IMR-90 (cell line): ENCODE measurements at places on chromosomes 3 and 15. TPM values are rescaled to one million over a fixed set of nuclear protein-coding genes. Genes with fewer than 3 reads are reported as not detected.

- peak; percentile 84 for DNase-seq
Observed at GRCh38 chr3:11764931-11765363, 81.7 kb downstream of the TAMM41 start.

DNA sequence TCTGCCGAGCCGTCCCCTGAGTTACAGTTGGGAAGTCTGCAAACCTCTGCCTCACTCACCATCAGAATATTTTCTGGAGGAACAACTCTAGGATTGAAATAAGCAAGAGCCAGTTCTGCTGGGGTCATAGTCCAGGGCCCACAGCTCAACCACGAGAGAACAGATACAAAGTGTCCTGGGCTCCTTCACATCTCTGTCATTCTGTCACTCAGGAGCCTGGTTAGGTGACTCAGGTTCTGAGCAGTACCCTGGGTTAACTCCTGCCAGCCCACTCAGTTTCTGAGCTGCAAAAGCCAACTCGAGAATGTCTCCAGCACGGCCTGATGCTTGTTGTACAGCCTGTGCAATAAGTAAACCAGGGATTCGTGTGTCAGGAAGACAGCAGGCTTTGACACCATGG is 155.7 kb downstream of the SLCO3A1 start:
- DNase-seq: no peak

DNA sequence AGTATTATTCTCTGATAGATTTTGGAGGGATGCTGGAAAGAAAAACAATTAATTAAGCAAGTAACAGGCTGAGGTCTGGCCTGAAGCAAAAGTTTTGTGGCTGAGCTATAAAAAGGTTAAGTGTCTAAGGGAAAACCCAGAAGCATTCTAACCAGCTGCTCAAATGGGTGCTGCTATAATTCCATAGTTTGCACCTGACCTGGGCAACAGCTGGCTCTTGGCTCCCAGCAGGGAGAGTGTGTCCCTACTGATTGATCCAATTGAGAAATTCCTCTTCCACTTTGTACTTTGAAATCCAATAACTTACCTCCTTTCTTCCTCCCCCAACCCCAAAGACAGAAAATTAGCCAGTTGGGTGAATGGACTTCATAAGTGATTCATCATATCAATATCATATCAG is 27.7 kb upstream of the SMAD3 start:
- no peak for DNase-seq

GRCh38 chr3:38488949-38489348 is 7.2 kb upstream of the EXOG start:
- DNase-seq: no peak

DNA sequence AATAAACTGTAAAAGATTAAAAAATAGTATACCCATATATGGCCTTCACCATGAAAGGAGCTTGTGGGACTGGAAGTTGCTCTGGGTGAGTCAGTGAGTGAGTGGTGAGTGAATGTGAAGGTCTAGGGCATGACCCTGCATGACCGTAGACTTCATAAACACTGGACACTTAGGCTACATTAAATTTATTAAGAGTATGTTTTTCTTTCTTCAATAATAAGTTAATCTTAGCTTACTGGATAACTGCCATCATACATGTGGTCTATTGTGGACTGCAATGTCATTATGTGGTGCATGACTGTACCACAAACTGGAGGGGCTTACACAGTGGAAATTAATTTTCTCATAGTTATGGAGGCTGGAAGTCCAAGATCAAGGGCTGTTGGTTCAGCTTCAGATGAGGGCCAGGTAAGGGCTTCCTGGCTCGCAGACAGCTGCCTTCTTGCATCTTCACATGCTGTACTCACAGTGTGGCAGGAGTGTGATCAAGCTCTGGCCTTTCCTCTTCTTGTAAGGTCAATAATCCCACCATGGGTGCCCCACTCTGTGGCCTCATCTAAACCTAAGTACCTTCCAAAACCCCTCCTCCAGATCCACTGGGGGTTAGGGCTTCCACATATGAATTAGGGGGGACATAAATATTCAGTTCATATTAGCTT is 40.8 kb upstream of the PRR23E start:
- DNase-seq: peak; percentile 6

DNA sequence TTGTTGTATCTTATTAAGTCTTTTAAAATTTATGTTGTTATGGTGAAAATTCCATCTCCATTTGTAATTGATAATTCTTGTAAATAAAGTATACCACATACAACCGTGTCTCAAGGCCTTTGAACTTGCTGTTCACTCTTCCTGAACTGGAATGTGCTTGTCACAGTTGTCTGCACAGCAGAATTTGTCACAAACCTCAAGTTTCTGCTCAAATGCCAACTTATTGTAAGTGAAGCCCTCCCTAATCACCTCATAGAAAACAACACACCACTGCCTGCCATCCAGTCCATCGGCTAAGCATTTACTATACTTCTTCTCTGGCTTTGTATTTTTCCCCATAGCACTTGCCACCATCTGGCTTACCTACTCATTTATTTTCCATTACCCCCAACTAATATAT is 192.3 kb downstream of the THRB start:
- no peak for DNase-seq

GRCh38 chr3:23748398-23749110 is 57.2 kb upstream of the UBE2E1 start:
- DNase-seq: peak; percentile 89

GRCh38 chr3:122403489-122403888 is 12.4 kb downstream of the WDR5B start:
- peak; percentile 61 for DNase-seq

GRCh38 chr15:98387866-98388265 is 260.5 kb upstream of the IGF1R start:
- no peak for DNase-seq

DNA sequence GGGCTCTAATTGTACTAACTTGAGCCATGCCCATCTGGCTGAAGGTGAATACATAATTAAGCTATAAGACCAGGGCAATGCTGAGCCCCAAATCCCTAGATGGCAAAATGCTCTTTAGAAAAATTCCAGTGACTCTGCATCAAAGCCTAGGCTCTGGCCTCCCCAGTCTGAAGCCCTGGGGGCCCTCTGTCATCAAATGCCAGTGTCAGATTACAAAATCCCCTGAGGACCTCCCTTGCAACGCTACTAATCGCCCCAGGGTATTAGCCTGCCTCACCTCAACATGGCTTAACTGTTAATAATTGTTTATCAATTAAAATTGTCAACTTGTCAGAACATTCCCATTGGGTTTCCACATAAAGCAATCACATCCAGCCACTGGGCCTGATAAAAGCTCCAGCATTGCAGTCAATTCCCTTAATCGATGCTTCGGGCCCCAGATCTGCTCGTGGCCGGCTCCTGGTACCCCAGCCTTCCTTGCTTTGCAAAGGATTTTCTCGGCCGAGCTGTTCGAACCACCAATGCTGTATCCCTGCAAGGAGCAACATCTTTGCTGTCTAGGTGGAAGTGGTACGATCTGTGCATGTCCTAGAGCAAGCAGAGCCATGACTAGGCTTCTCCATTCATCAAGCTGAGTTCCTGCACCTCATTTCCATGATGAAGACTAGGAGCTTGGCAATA is 151.7 kb downstream of the MEGF11 start:
- no peak for DNase-seq

GRCh38 chr3:42085641-42086376 is 5.3 kb upstream of the TRAK1 start:
- DNase-seq: no peak

DNA sequence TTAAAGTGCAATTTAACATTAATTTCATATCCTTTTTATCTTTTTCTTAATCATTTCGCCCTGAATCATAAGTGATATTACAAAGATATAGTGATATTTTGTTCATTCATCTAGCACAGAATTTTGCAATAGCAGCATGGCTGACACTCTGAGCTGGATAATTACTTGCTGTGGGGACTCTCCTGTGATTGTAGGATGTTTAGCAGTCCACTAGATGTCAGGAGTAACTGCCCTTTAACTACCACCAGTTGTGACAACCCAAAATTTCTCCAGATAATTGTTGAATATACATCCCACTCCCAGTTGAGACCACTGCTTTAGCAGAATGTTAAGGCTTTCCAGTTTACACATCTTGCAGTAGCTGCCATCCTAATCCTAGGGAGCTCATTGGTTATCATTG is 196.8 kb upstream of the MBNL1 start:
- DNase-seq: peak; percentile 70

GRCh38 chr15:56175788-56176187 is 67.9 kb downstream of the RFX7 start:
- no peak for DNase-seq

DNA sequence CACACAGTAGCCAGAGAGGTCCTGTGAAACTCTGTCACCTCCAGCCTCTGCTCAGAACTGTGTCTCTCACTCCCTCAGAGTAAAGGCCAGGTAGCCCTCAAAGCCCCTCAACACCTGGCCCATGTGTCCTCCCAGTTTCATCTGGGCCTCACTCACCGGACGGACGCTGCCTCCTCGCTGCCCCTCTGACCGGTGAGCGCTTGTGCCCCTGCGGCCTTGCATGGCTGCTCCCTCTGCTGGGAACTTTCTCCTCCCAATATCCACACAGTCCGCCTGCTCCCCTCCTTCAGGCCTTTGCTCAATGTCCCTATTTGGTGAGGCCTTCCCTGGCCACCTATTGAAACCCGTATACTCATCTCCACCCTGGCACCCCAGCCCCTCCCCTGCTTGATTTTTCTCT is 36.8 kb upstream of the TRH start:
- DNase-seq: no peak

DNA sequence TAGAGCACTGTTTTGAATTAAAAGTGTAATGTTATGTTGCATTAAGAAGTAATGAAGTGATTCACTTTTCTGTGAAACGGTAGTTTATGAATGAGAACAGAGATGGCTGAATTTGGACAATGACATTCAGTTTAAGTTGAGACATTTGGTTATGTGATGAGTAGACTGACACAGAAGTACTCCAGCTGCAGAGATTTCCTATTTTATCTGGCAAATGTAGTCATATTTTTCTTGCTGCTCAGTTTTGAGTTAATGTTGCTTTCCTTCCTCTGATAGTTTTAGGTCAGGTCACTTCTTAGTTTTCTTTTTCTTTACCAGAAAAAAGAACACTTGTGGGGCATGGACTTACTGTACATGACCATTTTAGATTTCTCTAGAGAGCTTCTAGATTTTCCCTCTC is 51.2 kb downstream of the ASB7 start:
- no peak for DNase-seq

GRCh38 chr3:149536429-149536828 is 61.9 kb downstream of the TM4SF4 start:
- no peak for DNase-seq

DNA sequence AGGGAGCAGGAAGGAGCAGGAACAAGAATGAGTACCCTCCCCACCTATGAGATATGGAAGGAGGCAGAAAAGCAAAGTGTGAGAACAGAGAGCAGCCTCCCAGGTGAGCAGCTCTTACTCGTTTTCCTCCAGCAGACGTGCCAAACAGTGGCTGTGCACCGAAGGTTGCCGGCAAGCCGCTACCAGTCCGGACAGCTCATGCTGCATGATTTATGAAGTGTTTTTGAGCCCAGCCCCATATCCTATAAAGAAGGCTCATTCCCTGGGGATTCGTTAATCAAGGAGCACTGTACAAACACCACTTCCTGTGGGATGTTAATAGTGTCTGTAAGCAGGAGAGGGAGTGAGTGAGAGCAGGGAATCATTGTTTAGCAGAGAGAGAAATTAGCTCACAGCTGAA is 118.3 kb upstream of the FOXB1 start:
- DNase-seq: no peak

GRCh38 chr3:150050510-150050909 is 79.8 kb upstream of the PFN2 start:
- no peak for DNase-seq

DNA sequence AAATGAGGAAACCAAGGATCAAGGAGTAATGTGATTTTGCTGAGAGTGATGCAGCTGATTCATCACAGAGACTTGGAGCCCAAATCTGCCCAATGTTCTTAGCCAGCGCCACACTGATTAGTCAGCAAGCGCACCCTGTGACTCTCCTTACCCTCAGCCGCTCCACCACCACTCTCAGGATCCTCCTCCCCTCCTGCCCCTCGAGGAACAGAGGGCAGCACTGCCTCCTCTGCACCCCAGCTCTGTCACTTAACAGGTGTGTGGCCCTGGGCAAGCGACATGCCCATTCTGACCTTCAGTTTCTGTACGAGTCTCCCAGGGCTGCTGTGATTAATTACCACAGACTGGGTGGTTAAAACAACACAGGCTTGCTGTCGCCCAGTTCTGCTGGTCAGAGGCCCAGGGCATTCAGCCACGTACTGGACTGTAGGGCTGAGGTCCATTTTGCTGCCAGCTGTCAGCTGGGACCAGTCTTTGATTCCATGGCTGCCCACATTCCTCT is 36.1 kb upstream of the HRH1 start:
- DNase-seq: peak; percentile 70

GRCh38 chr15:100932676-100933348 is 13.7 kb downstream of the LRRK1 start:
- DNase-seq: no peak

GRCh38 chr3:112654979-112655378 is 14.0 kb upstream of the CCDC80 start:
- DNase-seq: no peak

DNA sequence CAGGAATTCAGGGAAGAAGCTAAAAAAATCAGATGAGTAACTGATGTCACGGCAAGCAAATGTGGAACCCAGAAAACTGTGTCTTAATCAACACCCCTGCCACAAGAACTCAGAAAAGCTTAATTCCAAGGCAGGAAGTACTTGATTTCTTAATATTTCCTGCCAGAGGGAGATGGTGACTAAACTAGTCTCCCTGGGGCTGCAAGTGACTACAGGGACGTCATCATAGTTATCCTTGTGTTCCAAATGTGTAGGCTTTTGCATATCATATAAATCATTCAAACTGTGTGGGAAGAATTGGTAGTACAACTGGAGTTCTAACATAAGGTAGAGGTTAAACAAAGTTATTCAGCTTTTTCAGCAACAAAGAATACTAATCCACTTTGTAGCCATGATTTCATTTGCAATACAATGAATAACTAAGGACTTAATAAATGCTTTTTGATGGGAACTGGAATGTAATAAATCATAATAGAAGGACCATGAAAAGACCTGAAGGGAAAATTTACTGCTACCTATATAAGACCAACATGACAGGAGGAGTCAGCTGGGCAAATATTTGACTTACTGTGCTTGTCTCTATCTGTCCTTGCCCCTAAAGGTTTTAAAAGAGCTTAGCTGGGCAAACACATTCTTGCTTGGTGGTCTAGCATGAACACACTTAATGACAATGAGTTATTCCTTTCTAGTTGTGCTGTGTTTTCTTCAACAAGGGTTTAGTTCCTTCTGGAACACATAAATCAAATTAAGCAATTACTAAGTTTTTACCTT is 76.0 kb upstream of the NECTIN3 start:
- DNase-seq: peak; percentile 74

GRCh38 chr3:50605901-50606326 is 5.7 kb downstream of the CISH start:
- no peak for DNase-seq

DNA sequence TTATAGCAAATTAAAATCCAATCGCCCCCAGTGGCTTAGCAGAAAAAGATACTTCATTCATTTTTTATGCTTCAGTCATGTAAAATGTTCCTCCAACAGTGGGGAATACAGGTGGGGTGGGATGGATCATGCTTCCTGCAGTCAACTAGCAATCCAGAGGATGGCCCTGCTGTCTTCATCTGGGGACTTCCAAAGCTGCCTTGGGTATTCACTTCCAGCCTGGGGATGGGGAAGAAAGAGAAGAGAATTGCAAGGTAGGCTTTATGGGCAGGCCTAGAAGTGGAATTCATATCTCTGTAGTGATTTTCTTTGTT is 354.8 kb upstream of the SLCO3A1 start:
- DNase-seq: no peak

Gene HDDC3
- 7.2 and 7.9 TPM in 2 replicates for total RNA-seq

Gene TRH
- not detected in 2 replicates for total RNA-seq

Gene FRMD5
- total RNA-seq: 5.4 and 5.6 TPM in 2 replicates

Gene CORO2B
- total RNA-seq: 9.3 and 9.7 TPM in 2 replicates

Gene CCR2
- total RNA-seq: not detected in 2 replicates

Gene ACOX2
- total RNA-seq: 15.6 and 17.8 TPM in 2 replicates

Gene CFAP44
- 0.90 and 1.9 TPM in 2 replicates for total RNA-seq
